ENCODE measurements at places on chromosomes 12 and 14.

- no peak for DNase-seq
These were observed 89.1 kb downstream of the STXBP6 start for GRCh38 chr14:24960816-24961215.

DNA sequence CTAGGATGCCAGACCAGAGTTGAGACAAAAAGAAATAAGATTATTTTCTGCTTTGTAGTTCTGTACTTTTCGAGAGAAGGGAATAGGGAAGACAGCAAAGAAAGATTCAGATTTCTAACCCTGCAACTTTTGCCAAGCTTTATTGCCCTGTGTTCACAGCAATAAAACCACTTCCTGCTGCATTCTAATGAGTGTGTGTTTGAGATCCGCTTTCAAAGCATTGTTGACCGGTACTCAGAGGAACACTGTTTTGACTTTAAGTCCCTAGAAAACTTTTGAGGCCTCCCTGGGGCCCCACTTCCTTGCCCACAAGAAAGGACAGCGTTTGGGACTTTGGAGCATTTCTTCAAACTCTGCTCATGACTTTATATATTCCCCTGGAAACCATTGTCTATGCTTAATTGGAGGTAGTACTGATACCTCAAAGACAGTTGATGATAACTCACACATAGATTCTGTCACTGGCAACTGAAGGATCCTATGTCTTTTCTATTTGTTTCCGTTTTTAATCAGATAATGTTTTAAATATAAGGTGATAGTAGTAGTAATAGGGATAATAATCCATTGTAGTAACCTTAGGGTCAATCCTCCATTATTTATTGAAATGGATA is 1.3 kb downstream of the RNASE6 start:
- DNase-seq = no peak

DNA sequence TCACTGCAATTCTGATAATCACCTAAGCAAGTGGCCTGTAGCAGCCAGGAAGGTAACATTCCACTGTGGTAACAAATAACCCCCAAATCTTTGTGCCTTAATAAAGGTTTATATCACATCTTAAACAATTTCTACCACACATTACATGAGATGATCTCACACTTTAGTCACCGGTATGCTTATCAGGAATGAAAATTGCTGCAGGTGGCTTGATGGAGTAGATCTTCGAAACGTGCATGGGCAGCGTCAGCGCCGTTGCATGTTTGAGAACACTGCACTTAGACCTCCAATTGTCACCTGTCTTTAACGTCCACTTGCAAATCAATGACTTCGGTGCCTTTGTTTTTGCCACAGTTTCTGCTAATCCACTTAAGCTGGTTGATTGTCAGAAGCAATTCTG is 477.4 kb downstream of the VRK1 start:
- DNase-seq = no peak

- DNase-seq = no peak
These were observed 56.8 kb downstream of the SEL1L start for GRCh38 chr14:81476816-81477215.

GRCh38 chr12:56151672-56152131 is 685 bp upstream of the MYL6B start:
- peak; percentile 47 for DNase-seq

DNA sequence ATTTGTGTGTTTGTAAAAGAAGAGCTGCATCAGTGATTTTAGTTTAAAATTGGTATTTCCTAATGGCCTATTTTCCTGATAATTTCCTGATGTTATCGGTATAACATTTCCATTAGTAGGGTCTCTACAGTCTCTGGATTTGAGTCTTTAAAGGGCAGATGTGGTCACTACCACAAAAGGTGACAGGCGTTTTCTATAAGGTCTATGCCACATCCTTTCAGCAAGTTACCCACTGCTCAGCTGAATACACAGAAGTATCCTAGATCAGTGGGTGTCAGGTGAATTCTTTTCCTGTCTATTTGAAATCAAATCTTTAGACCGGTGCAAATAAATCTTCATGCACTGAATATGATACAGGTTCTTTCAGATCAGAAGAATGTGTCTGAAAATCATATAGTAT is 90.2 kb downstream of the LIN7A start:
- no peak for DNase-seq

DNA sequence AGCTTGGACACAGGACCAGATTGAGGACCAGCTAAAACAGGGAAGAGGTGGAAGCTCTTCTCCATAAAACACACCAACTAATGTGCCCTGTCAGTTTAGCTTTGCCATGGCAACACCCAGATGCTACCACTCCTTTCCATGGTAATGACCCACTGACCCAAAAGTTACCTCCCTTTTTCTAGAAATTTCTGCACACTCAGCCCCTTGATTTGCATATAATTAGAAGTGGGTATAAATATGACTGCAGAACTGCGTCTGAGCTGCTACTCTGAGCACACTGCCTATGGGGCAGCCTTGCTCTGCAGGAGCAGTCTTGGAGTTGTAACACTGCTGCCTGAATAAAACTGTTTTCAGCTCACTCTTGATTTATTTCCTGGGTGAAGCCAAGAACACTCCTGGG is 3.2 kb upstream of the TDG start:
- no peak for DNase-seq

DNA sequence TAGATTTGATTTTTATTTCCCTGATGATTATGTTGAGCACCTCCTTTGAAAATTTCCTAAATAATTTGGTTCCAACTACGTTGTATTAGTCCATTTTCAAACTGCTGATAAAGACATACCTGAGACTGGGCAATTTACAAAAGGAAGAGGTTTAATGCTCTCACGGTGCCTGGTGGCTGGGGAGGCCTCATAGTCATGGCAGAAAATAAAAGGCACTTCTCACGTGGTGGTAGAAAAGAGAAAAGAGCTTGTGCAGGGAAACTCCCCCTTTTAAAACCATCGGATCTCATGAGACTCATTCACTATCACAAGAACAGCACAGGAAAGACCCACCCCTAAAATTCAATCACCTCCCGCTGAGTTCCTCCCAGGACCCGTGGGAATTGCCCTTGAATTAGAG is 372.3 kb downstream of the RPL10L start:
- DNase-seq = no peak

GRCh38 chr12:131088701-131089530 is 135.2 kb downstream of the ADGRD1 start:
- no peak for DNase-seq

GRCh38 chr14:81565441-81566290 is 32.0 kb upstream of the SEL1L start:
- peak; percentile 54 for DNase-seq

- DNase-seq = peak; percentile 2
These were observed 214.2 kb downstream of the CPNE8 start for GRCh38 chr12:38691164-38691563.

DNA sequence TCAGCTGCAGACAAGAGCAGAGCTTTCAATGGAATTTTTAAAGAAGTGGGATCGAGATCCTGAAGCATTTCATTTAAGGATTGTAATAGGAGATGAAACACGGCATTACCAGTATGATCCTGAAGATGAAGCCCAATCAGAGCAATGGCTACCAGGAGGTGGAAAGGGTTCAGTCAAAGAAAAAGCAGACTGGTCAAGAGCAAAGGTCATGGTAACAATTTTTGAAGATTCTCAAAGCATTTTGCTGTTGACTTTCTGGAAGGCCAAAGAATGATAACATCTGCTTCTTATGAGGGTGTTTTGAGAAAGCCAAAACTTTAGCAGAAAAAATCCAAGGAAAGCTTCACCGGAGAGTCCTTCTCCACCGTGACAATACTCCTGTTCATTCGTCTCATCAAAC is 204.3 kb upstream of the EEA1 start:
- no peak for DNase-seq

DNA sequence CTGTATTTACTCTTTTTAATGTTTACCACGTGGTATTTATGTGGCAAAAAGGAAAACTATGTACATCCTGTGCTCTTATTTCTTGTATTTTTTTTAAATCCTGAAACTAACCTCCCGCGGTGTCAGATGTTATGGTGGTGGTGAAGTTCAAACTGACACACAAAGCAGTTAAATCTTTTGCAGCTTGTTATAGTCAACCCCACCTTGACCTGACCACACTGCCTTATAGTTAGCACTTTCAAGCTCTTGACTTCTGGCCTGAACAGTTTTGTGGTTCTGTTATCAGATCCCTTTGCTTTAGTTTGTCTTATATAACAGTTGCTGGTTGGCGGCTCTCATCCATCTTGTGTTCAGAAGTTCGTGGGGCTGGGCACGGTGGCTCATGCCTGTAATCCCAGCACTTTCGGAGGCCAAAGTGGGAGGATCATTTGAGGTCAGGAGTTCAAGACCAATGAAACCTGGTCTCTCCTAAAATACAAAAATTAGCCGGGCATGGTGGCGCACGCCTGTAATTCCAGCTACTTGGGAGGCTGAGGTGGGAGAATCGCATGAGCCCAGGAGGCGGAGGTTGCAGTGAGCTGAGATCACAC is 2.1 kb downstream of the UNG start:
- no peak for DNase-seq

- DNase-seq = peak; percentile 18
These were observed 5.9 kb downstream of the C12orf71 start for GRCh38 chr12:27076468-27076867.

- DNase-seq = no peak
These were observed 83.8 kb downstream of the SLC38A1 start for GRCh38 chr12:46184798-46185595.

- no peak for DNase-seq
These were observed 205.5 kb downstream of the PHETA1 start for GRCh38 chr12:111163422-111163821.

DNA sequence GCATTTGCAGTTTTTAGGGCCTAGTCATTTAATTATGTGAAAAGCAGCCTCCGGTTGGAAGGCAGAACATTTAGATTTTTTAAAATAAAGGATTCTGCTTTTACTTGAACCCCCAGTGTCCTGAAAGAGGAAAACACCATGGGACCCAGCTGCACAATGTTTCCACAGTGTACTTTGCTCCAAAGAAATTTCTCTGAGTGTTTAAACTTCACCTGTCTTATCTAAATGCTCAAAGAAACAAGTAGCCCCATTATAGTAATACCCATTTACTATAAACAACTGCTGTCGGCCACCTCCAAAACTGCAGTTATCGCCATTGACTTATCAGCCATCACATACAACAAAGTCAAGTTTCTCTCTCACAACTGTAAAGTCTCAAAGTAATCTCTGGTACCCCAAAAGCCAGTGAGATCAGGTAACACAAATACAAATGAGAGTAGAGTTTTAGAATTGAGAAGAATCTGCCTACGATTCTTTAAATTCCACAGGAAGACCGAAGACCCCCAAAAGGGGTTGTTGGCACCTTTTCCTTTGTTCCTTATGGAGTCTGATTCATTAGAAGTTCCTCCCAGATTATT is 205.2 kb downstream of the NUBPL start:
- DNase-seq = no peak

DNA sequence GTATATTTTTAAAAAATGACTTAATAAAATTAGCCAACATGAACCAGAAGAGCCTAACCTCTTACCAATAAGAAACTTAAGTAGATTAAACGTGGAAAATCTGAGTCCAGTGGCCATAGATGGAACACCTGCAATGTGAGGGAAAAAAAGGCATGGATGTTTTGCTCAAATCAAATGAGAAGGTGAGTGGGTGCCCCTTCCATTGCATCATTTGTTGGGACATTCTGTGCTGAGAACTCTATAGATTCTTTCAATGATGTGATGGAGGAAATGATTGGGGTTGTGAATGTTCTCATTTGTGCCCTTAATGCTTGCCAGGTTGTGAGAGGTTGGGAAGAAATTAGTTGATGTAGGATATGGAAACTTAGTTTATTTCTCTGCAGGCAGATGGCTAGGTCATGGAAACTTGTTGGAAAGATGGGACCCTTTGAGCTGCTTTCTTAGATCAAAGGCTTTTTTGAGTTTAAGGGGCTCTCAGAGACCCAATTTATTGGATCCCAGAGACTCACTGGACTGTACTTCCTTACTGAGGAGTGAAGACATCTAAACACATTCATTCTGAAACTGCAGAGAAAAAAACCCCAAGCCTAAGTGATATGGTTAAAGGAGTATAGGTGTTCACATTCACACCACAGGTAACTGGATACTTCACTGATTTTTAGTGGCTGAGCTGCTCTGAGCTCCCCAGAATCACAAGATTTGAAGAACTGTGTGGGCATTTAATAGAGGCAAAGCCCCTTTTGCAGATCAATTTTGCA is 95.9 kb downstream of the DACT1 start:
- DNase-seq = no peak

- peak; percentile 59 for DNase-seq
These were observed 123.5 kb downstream of the CAPZA3 start for GRCh38 chr12:18861287-18861858.

- peak; percentile 37 for DNase-seq
These were observed 260.5 kb downstream of the ADAMTS20 start for GRCh38 chr12:43291516-43291915.

DNA sequence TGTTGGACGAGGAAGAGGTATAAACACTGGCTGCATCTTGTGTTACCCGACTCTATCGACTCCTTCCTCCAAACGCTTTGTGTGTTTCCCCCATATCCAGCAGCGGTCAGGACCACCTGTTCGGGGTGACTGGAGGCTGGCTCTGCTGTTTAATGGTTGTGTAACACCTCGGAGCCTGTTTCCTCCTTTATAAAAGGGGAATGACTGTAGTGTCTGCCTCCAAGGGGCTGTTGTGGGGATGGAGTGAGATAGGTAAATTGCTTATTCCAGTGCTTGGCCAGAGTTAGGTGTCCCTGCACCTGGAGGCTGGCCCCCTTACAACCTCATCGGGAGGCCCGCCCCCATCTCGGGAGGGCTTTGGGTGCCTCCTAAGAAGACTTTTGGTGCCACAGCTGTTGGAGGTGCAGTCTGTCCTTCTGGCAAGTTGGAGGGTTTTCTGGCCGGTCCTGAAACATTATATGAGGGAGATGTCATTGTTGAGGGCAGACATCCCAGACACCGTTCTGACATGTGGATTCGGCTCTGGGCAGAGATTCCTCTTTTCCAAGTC is 1.1 kb downstream of the MLXIP start:
- DNase-seq = no peak

DNA sequence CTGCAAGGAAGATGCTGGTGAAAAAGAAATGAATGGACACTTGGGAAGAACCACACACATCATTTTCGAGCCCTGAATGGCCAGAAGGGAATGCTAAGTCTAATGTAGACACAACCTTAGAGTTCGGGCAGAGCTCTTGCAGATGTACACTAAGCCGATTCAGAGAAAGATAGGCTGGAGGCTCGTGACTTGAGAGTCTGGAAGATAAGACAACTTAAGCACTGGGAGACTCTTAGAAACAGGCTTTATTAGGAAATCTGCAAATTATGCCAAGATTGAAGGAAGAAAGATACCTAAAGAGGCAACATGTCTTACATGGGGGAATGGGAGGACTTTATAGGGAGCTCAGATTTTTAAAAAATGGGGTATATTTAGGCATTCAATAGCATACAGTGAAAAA is 13.5 kb downstream of the TBPL2 start:
- DNase-seq = no peak

GRCh38 chr12:96220902-96221301 is 26.7 kb downstream of the ELK3 start:
- peak; percentile 85 for DNase-seq

DNA sequence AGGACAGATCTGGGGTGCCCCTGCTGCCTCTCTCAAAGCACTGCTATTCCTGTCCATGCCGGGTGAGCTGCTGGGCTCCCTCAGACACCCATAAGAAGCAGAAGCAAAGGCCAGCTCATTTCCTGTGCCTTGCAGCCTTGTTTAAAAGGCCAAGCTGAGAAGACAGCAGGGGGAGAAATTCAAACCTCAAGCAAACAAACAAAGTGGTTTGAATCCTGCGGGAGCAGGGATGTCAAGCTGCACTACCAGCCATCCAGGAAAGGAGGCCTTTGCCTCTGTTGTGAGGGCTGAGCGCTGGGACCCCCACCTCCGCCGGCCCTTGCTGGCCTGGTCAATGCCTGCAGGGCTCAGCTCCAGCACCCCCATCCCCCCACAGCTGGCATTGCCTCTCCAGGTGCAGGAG is 176.5 kb downstream of the PIWIL1 start:
- no peak for DNase-seq
